NCI-H524 (cell line): ENCODE measurements at places on chromosomes 5 and 9.

DNA sequence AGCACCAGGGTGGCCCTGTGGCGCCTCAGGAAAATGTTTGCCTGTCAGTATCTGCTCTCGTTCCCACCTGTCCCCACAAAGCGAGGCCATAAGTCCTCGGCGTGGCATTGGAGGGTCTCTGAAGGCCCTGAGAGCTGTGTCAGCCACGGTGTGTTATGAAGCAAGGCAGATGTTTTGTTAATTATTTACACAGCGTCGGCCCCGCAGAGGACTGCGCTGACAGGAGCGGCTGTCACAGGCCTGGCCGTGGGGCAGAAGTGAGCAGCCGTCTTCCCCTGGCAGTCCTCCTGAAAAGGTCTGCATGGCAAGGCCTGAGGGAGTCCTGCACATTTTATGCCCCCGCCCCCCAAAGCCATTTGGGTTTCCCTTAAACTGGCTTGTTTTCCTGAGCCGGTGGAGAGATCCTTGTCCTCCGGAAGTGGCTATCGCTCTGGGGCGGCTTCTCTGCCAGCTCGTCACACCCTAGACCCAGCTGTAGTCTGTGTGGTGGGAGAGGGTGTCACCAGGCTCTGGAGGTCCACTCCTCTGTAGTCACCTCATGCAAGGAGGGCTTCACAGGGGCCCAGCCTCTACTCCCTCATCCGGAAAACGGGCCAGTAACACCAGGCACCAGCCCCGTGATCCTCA lies 6.2 kb downstream of the NEK6 start:
- no peak for DNase-seq

GRCh38 chr5:42950456-42951292 lies 89.4 kb downstream of the ANXA2R start:
- peak; percentile 44 for DNase-seq

- DNase-seq, result peak; percentile 76
Observed at GRCh38 chr5:91898898-91899297, 515.8 kb upstream of the ARRDC3 start.

- DNase-seq, result no peak
Observed at GRCh38 chr5:180723936-180724335, 15.9 kb downstream of the OR2Y1 start.

GRCh38 chr5:22985446-22985845 lies 132.3 kb upstream of the CDH12 start:
- DNase-seq, result peak; percentile 93

- DNase-seq, result no peak
Observed at GRCh38 chr9:73596321-73596720, 444.7 kb downstream of the ANXA1 start.

DNA sequence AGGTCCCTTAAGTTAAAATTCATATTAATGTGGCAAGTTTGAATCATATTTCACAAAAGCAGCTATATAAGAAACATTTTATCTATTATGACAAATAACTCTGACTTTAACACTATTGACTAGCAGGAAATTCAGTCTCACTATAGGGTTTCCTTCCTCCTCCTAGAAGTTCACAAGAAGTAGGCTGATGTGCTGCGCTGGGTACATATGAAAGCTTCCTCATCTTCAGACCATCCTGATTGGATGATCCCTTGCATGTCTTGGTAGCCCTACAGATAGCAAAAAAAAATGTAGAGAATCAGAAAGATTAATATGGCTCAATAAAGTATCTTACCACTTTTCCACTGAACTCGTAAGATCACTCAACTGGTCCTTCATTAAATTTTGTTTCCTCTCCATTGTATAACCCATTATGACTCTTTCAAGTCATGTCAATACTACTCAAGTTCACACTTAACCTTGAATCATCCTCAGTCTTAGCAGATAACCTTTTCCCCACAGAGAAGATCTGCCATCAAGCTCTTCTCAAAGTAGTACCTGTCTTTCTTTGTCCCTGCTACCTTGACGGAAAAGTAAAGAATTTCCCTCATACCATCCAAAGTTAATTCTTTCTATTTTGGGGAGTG lies 11.5 kb upstream of the PSIP1 start:
- no peak for DNase-seq

GRCh38 chr5:141882594-141883183 lies 4.5 kb upstream of the PCDH1 start:
- peak; percentile 85 for DNase-seq

DNA sequence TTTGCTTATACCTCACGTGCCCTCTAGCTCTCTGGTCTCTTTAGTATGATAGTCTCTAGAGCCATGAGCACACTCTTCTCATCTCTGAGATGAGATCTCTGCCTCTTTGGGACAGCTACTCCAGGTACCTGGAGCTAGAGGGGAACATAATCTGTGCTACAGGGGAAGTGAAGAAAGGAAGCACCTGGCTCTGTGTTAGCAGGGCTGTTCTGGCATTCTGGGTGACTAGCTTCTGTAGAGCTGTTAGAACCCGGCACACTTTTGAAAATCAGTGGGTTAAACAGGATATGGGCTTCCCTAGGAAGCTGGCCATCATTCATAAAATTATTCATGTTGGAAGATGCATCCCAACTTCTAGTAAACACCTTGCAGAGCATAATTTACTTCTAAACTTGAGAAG lies 224.8 kb downstream of the MCTP1 start:
- DNase-seq, result no peak

DNA sequence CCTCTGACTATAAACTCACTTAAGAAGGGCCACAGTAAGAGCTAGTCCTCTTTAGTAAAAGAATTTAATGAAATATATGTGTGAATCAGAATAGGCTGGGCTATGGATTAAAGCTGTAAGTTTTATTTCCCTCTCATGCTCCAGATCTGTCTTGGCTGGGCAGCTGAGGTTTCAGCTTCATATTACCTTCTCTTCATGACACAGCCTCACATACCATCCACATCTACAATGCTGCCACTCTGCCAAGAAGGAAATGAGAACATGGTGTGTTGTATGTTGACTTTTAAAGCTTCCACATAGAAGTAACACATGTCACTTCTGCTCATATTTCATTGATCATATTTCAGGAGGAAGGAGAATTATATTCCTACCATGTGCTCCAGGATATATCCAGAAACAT lies 776.0 kb upstream of the ACO1 start:
- no peak for DNase-seq

- DNase-seq, result no peak
Observed at GRCh38 chr5:135020111-135020895, 13.7 kb downstream of the PITX1 start.
